ENCODE measurements at places on chromosomes 5 and 9.
A peak's percentile ranks its signal among the peaks of the same experiment; 100 is the strongest.

- no peak for DNase-seq
Observed at GRCh38 chr9:16175461-16175860, 622.6 kb downstream of the CCDC171 start.

- DNase-seq, result peak; percentile 66
Observed at GRCh38 chr9:121883281-121884056, 209.6 kb downstream of the TTLL11 start.

- DNase-seq, result no peak
Observed at GRCh38 chr5:54721951-54722654, 204.5 kb downstream of the SNX18 start.

DNA sequence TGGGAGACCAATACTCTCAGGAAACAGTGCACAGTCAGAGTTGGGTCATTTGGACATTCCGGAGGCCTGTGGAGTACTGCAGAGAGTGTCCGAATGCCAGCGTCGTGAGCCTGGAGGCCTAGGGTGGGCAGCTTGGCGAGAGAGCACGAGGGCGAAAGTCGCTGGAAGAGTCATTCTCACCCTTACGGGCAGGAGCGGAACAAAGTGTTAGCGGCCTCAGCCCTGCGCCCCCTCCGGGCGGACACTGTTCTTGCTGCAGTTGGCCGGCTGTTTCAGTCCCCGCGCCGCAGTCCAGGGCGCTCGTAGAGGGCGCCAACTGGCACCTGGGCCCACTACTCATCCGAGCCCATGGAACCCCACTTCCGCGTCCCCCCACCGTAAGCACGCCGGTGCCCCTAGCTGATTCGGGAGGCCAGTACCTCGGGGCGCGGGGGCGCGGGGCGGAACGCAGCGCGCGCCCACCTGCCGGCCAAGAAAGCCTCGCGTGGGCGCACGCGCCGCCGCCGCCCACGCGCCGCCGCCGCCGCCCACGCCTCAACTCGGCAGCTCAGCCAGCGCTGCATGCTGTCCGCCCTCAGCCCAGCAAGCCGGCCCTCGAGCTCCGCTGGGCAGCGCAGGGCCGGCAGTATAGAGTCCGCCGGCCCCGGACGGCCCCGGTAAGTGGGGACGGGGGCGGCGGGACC, 99.7 kb upstream of the CCL21 start:
- no peak for DNase-seq

DNA sequence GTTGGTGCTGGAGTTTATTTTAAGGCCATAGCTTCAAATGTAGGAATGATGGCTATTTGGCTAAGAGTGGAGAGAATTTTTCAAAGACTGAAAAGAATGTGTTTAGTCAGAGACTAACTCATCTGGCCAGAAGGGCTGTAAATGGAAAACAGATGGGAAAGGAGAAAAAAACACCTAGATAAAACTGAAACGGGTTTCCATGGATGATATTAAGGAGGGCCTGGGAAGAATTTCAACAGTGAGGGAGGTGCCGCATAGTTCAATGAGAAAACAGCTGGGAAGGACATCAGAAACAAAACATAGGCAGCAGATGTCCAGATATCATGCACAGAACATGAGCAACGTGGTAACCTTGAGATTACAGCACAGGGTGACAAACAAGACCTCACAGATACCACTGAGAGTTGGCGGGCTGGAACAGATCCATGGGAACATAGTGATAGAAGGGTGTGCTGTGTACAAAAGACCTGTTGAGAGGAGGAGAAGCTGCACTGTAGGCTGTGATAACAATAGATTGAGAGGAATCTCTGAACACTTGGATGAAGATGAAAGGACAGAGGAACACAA, 31.2 kb upstream of the RAD23B start:
- DNase-seq, result no peak

DNA sequence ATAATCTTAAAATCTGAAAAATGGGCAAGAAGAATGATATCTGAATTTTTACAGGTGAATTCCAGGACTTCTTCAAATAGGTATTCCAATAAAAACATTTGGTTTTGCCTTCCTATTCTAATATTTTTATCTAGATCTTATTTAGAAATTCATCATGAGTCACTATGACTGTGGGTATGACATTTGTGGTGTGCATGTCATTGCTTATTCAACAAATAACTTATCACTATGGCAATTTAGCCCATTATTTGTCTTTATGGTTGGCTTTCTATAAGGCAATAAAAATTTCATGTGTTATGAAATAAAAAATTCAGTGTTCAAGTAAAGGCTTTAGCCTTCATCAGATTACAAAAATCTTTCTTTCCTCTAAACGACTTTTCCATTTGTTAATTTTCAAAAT, 1139.6 kb upstream of the NUDT12 start:
- DNase-seq, result no peak

GRCh38 chr5:144659634-144660227, 489.1 kb downstream of the KCTD16 start:
- DNase-seq, result no peak

DNA sequence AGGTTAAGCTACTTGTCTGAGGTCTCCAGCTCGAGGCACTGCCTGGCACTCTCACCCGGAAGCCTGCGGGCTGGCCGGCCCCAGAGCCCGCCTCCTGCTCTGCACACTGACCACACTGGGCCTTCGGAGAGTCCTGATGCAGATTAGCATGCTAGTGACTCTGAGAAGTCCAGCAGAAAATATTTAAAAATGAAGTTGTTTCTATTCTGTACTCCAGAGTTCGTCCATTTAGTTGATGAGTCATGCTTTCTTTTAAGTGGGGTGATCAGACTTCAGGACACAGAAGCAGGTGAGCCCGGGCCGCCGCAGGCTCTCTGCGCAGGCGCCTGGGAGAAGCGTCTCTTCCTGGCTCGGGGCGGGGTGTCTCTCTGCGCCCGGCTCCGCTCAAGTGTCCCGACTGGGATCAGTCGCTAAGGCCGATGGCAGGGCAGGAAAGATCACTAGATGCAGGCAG, 32.5 kb downstream of the FAM240B start:
- no peak for DNase-seq

GRCh38 chr9:136791516-136792276, 552 bp downstream of the TMEM141 start:
- peak; percentile 44 for DNase-seq
